ENCODE measurements at places on chromosomes 2 and 18.

DNA sequence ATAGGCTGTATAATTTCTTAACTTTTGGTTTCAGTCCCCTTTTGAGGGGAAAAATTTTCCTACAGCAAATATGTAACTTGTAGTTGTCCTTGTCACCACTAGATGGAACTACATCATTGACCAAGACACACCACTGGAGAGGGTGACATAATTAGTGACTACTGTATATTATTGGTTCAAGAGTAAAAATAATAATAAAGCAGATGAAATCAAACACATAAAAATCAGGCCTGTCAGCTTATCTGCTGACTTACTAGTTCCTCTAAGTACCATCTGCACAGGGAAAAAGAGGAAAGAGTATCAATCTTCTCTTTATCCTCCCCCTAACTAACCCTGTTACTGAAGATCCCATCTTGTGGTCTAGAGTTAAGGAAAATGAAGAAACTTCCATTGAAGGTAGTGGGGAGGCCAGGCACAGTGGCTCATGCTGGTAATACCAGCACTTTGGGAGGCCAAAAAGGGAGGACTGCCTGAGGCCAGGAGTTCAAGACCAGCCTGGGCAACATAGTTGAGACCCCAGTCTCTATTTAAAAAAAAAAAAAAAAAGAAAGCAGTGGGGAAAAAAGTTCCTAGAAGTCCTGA, 29.6 kb upstream of the ENOSF1 start:
- DNase-seq: no peak

DNA sequence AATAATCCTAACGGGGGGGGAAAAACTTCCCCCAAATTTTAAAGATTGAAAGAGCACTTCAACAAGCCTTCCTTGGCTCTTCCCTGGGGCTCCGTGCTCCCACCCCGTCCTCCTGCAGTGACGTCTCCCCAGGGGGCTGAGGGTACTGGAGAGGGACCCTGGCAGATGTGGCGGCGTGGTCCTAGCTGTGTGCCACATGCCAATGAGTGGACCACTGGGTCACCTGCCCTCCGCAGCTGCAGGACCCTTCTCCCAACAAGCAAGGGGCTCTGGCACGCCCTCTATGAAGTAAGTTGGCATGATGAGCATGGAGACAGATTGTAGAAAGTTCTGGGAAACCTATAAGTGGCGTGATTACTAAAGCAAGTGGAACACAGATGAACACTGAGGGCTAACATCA, 46.7 kb downstream of the PXDN start:
- DNase-seq: no peak

GRCh38 chr2:232013701-232014353, 52.3 kb downstream of the DIS3L2 start:
- no peak for DNase-seq

- no peak for DNase-seq
Measured at GRCh38 chr2:226828191-226828590, 7.7 kb upstream of the RHBDD1 start.

GRCh38 chr2:52022006-52022405, 990.1 kb upstream of the NRXN1 start:
- no peak for DNase-seq

DNA sequence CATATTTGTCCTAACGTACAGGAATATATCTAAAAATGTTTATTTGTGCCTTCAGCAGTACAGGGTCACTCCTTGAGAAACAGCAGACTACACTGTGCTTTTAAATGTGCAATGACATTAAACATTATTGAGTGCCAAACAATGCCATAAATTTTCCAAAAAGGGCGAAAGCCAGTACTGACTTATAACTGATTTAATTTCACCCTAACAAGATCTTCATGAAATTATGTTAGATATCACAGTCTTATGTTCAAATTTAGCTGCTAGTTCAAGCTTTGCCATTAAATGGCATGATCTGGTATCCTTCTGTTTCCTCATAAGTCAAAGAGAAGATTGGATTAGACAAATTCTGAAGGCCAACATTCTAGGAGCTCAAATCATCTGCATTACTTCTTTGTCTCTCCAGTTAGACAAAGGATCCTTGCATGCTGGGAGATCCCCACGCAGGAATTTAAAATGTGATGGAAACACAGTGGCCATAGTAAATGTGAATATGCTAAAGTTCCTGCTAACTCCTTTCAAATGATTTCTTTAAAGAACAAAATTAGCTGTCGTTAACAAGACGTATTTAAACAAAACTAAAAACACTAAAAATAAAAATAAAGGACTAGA, 129.3 kb upstream of the STON1 start:
- no peak for DNase-seq

DNA sequence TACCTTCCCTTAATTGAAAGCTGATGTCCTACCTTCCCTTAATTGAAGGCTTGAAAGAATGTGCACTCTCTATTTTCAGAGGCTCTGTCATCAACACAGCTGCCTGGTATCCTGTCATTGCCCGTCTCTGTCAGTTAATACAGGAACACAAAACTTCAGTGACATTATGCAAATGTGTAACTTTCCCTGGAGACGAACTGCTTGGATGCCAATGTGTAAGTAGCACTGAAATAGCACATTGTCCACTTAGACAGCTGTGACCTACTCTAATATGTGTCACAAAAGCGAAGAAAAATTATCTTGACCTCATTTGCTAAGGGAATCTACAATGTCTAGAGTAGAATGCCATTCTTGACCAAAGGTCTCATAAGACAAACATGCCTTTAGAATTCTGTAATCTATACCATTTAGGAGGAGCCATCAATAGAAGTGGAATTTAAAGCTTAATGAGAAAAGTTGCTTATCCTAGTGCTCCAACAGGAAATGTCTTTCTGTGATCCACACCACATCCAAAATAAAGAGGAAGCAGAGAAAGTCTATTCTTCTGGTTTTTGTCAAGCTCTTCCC, 138.1 kb downstream of the BARD1 start:
- DNase-seq: no peak

DNA sequence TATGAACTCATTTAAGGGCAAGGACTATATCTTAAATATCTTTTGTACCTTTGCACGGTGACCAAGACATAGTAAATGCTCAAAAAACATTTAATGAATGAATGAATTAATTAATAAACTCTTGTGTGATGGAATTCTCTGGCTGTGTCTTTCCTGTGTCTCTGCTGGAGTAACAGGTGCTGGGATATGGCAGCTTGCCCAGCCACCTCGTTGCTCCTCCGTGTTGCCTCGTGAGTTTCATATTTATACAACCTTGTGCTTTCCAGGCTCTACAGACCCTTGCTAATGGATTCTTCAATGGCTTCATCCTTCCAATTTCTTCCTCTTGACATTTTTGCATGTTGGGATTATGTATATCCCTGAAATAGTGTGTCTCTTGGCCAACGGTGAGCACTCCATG, 30.4 kb downstream of the CTAGE1 start:
- no peak for DNase-seq

- no peak for DNase-seq
Measured at GRCh38 chr18:63111671-63112402, 207.7 kb downstream of the BCL2 start.

- DNase-seq: no peak
Measured at GRCh38 chr2:152594022-152594766, 123.1 kb downstream of the PRPF40A start.

- DNase-seq: no peak
Measured at GRCh38 chr2:24111407-24111901, 11.7 kb downstream of the PFN4 start.

Measured in activated naive CD4-positive, alpha-beta T cell (primary cell).